ENCODE measurements at places on chromosomes 2 and 18.

- DNase-seq = no peak
Measured at GRCh38 chr2:174888146-174888545, 117.0 kb downstream of the CHN1 start.

DNA sequence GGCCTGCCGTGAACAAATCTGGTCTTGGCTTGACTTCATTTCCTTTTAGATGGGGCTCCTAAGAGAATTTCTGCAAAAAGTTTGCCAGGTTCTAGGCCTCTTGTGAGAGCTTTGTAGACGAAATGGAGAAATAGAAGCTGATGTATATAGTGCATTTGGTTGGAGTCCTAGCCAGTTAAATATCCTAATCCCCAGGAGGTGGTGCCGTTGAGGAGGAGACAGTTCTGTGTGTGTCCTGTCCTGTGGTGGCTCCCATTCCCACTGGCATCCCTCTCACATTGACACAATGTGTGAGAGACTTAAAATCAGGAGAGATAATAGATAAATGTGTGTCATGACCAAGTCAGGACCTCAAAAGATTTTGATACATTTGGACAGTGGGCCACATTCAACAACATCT is 34.6 kb upstream of the DNER start:
- DNase-seq = no peak

- DNase-seq = no peak
Measured at GRCh38 chr2:100630473-100630977, 67.7 kb downstream of the PDCL3 start.

DNA sequence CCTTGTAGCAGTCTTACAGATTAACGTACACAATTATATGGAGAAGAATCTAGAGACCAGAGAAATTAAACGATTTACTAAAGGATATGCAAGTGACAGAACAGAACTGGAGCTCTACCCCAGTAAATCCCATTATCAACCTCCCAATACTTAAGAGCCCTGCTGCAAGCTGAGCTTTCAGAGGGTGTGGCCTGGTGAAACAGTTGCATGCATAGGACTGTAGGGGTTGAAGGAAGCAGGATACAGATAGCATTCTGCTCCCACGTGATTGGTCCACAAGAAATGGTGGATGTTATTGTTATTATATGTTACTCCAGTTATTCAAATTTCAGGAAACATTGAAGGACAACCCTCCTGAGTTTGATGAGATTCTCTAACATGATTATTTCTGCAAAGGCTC is 210.8 kb upstream of the THUMPD2 start:
- DNase-seq = no peak

- DNase-seq = no peak
Measured at GRCh38 chr2:160057356-160057755, 5.1 kb downstream of the PLA2R1 start.

DNA sequence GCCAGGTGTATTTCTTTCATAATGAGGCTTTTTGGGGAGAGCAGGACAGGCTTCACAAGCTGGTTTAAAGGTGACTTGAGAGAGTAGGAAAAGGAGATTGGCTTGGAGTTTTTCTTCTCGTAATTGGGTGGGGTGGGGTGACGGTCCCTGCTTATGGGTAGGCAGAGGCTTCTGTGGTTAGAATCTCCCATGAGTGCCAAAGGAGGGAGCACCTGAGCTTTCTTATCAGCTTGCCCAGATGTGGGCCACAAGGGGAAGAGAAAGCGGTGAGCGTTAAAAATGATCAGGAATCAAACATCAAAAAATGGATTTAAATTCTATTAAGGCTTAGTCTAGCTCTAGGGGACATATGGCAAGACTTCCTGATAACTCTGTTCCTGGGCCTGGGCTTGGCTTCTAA is 9.7 kb upstream of the PNPT1 start:
- no peak for DNase-seq

DNA sequence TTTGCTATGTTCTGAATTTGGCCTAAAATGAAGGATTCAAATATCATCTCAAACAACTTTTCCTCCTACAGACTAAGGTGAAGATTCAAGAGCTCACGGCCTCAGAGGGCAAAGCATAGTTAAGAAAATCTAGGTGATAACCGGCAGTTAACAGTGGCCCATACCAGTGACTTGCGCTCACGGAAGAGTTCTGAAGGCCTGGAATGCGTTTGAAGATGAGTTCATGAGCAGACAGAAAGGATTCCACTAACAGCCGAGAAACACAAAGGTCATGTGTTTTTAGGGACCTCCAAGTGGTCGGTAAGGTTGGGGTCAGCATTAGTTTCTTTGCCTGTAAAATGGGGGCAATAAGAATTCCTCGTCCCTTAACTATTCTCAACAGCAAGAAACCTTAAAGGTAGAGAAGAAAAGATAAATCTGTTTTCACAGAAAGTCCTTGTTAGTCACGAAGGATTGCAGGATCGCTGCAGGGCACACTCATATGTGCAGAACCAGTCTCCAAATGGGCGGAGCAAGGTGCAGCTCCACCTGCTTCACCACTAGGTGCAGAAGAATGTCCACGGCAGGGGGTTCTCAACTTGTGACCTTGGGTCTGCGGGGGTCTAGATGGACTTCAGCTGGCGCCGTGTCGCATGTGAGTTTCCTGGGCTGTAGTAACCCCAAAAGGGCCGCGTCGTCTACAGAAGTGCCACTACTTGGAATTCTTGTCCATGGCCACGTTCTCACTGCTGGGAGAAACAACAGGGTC is 708 bp upstream of the RPIA start:
- peak; percentile 82 for DNase-seq

DNA sequence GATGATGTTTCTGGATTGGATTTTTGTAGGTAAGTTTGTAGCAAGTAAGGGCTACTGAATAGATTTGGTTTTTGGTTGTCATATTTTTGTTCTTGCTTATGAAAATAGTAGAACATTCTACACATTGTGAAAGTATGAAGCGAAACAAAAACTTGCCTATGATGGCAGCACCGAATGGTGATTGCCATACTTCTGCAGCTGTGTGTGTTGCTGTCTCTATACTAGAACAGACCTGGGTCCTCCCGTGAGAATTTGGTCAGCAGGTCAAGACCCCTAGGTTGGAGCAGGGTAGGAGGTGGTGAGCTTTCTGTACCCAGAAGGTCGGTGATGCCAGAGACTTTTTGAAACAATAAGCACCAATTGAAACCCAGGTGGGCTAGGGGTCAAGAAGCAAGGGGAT is 322.6 kb downstream of the PRKCE start:
- DNase-seq = no peak

GRCh38 chr2:64000630-64001381 is 18.4 kb downstream of the VPS54 start:
- no peak for DNase-seq

DNA sequence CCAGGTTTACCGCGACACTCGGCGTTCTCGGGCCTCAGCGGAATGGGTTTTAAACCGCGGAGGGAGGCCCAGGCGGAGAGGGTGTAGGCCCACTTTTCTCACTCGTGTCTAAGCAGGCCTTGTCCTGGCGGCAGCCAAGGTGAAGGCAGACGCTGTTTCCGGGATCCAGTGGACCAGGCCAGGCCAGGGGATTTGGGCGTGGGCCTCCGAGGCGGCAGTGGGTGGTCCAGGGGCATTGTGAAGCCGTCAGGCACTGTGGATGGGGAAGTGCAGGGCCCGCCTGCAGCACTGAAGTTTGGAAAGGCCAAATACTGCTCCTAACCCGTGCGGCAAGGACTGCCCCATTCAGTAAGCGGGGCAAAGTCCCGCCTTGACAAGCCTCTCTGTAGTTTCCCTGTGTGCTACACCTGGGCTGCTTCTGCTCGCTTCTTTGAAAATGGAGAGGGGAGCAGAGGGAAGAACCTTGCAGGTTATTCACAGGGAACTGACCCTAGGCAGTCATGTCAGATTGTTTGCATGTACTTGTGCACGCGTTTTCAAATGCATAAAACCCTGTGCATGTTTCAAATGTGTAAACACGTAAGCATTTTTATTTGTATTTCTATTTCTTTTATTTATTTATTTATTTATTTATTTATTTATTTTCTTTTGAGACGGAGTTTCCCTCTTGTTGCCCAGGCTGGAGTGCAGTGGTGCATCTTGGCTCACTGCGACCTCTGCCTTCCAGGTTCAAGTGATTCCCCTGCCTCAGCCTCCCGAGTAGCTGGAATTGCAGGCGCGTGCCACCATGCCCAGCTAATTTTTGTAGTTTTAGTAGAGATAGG is 7.5 kb upstream of the DLX2 start:
- DNase-seq = peak; percentile 58

- DNase-seq = no peak
Measured at GRCh38 chr2:69131983-69132675, 119.2 kb downstream of the ANTXR1 start.

GRCh38 chr18:8721716-8722115 is 16.4 kb downstream of the MTCL1 start:
- no peak for DNase-seq

DNA sequence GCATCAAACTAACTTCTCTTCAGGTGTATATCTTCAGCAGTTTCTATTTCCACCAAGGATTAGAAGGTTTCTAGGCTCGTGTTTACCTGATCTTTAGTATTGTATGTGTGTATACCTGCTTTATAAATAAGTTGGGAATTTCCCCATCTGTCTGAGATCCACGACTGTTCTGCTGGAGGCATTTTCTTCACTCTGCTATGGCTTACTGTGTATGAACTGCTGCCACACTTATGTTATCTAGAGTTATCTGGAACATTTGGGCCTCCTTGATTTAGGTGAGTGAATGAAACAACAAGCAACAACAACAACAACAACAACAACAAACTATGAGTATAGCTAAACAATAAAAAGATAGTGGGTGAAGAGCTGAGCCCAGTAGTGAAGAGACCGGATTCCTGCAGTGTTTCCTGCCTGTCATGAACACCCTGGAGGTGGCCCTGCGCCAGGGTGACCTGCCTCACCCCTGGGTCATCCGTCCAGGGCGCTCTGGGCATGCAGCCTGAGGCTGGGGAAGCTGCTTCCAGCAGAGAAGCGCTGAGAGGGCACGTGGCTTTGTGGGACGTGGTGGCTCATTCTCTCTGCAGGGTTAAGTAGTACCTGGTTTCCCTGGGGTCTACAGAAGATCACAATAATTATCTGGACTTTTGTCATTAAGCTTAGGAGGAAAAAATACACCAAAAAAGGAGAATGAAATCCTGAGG is 56.1 kb upstream of the GATA6 start:
- no peak for DNase-seq

- DNase-seq = no peak
Measured at GRCh38 chr18:39166776-39167175, 1601.2 kb upstream of the CELF4 start.

DNA sequence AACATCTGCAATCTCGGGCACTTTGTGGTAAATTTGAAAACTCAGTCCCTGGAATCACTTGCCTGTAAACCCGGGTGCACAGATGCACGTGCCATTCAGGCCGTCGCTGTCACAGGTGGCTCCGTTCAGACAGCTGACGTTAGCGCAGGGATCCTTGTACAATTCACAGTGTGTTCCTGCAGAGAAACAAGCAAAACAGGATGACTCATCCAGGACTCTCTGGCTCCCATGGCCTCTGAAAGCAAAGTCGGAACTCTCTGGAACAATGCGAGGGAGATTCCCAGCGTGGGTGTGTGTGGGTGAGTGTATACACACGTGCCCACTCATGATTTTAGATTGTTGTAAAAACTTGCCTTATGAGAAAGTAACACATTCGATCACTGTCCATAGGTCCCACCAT is 136.1 kb upstream of the PID1 start:
- no peak for DNase-seq

- DNase-seq = no peak
Measured at GRCh38 chr2:108824316-108825070, 37.9 kb downstream of the CCDC138 start.

GRCh38 chr18:68763083-68763482 is 34.8 kb upstream of the CCDC102B start:
- no peak for DNase-seq

DNA sequence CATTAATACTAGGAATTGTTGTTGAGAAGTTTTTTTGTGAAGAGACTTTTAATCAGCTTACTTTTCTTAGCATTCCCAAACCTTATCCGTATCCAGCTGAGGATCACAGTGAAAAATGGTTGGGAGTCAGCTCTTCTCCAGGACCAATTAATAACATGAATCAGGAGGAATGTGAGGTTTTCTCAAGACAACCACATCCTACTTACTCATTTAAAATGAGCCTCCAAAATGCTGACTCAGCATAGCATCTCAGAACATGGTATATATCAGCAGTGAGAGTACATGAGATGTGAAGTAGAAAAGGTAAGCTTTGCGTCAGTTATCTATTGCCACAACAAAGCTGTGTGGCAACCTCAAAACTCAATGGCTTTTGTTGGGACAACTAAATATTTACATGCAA is 140.3 kb downstream of the NRP2 start:
- no peak for DNase-seq

DNA sequence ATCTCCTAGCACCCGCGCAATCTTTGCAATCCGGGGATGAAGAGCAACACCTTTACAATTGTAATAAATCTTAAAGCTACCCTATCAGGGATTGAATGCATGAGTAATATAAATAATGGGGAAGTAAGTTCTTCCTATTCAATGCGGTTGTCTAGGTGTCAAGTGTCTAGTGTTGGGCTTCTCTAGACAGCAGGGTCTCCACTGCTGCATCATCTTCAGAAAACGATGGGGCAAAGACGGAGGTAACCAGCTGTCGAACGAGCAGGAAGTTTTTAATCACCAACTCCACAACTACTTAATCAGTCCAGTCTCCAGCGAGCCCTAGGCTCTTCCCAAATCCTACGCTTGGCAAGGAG is 573 bp downstream of the STAM2 start:
- no peak for DNase-seq

DNA sequence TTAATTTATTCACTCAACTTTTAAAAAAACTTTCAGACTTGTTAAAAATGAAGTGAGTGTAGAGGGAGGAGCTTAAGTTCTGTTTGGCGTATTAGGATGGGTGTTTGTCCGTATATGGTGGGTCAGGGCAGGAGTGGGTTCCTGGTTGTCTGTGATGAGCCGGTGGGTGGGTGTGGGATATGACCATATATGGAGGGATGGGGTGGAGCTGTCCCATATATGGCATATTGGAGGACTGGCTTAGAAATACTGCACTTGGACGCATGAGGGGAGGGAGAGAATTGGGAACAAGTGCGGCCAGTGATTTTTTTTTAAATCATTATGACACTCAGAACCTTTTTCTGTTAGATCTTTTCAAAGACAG is 1.5 kb downstream of the KDM3A start:
- DNase-seq = peak; percentile 89

GRCh38 chr2:217774232-217774631 is 228.6 kb downstream of the TNS1 start:
- DNase-seq = no peak

- no peak for DNase-seq
Measured at GRCh38 chr2:124380221-124380749, 355.2 kb downstream of the CNTNAP5 start.

DNA sequence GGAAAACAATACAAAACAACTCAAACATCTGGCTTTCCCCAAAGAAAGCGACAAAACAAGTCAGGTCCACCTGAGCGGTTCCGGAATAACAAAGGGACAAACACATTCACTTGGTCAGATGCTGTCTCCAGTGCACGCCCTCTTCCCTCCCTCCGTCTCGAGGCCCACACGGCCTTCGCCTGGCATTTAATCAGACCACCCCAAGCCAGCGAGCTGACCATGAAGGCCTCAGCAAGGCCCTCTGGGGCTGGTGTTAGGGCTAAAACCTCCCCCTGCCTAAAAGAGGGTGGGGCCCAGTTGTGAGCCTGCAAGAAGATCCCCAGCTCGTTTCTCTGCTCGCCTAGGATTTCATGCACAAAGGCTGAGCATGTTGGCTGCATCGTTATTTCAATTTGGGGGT is 180.3 kb downstream of the EIPR1 start:
- no peak for DNase-seq

- DNase-seq = no peak
Measured at GRCh38 chr2:16729335-16729734, 63.7 kb upstream of the CYRIA start.

- no peak for DNase-seq
Measured at GRCh38 chr2:62362561-62362960, 143.4 kb downstream of the TMEM17 start.

GRCh38 chr2:205903549-205904129 is 182.3 kb downstream of the INO80D start:
- DNase-seq = no peak
